ENCODE measurements at places on chromosomes 7 and 10.

DNA sequence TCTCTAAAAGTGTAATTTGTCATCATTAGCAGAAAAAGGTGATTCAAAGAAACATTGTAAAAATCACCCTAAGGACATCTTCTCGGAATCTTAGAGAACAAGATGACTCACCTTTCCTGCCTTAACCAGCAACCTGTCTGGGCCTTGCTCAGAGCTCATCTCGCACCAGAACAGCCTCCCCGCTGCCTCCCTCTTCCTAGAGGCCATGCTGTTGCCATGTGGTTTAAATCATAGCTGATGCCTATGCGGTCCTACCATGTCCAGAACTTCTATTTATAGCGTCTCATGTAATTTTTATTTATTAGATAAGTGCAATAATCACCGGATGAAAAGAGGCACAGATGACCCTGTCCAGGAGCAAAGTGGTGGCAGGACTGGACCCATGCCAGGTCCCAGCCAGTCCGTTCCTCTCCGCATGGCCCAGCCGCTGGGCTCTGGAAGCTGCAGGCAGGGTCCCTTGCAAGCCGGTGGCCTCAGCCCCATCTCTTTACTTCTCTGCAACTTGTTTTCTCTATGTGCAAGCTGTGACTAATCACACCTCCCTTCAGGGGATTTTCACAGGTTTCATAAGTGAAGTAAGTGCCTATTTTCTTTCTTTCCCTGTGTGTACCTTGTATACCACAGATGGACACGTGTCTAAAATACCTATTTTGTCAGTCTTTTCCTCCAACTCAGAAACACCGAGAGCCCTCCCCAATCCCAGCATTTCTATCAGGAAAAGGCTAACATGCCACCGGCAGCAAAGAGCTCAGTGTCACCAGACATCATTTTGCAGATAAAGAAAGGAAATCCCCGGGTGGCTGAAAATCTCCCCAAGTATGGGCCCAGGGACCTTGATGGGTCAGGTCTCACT is 27.1 kb downstream of the KLF6 start:
- DNase-seq: peak; percentile 21

DNA sequence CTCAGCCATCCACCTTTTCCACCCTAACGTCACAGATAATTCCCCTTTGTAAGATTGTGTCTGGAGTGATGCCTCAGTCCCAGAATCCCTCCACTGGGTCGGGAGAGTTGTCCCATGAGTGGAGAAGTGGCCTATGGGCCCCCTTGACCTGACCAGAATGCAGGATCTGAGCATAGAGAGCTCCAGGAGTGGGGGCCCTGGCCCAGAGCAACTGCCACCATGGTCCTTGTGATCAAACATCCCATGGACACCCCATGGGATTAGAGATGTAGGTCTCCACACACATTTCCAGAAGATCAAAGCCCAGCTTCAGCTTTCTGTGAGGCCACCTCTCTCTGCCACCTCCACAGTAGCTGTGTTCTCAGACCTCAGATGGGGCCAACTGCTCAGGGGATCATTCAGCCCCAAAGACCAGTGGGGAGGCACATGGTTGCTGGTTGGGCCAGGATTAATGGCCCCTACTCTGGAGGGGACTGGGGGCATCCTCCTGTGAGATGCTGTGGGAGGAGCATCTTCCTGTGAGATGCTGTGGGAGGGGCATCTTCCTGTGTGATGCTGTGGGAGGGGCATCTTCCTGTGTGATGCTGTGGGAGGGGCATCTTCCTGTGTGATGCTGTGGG is 28.5 kb upstream of the DPYSL4 start:
- DNase-seq: no peak

DNA sequence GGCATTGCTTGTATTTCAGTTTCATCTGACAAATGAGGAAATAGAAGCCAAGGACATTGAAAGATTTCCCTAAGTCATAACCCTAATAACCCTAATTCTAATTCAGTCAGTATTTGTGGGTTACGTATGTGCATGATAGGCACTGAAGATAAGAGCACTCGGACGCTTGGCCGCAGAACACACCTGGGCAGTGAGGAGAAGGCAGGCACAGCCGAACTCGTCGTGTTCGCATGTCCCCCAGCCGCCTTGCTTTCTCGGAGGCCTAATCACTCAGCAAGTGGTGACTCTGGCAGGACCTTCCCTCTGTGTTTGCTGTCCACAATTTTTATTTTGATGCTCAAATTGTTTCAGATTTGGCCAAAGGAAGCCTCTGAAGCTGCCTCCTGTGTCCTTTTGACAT is 23.7 kb downstream of the HKDC1 start:
- no peak for DNase-seq

DNA sequence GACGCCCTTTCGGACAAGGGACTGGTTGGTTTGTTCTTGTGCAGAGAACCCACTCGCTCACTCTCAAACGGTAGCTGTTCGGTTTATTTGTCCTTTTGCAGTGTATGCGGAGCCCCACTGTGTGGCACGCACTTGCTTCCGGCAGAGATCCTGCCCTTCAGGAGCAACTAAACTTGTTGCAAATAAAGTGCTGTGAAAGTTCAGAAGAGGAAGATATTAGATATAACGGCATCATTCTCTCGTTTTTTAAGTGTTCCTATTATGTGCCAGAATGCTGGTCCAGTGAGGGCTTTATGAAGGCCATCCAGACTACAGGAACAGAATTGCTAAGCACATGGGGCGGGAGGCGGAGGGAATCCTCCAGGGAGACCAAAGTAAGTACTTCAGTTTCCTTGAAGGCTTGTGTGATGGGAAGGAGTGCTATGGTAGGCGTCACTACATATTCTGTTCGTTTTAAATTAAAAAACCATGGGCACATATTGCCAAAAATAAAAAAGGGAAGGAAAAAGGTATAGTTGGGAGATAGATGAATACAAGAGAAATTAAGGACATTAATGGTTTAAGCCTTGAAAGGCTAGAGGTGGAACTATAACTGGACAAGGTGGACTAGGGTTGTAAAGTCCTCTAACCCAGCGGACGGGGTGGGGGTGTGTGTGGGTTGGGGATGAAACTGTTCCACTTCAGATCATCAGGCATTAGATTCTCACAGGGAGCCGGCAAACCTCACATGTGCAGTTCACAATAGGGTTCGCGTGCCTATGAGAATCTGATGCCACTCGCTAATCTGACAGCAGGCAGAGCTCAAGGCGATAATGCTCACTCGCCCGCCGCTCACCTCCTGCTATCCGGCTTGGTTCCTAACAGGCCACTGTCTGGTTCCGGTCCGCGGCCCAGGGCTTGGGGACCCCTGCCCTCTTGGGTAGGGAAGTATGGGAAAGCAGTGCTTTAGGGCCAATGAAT is 704 bp upstream of the ERLIN1 start:
- peak; percentile 52 for DNase-seq

GRCh38 chr10:45265996-45266395 is 49.4 kb downstream of the OR13A1 start:
- DNase-seq: no peak

GRCh38 chr10:29030900-29031299 is 258.0 kb upstream of the LYZL1 start:
- DNase-seq: peak; percentile 7

Data from EH (cell line).